Stimulated activated naive CD4-positive, alpha-beta T cell treated with Interleukin-2 at 50 U/mL for 16 hours (primary cell): ENCODE measurements at places on chromosomes 12 and 14.
A peak's percentile ranks its signal among the peaks of the same experiment; 100 is the strongest.

DNA sequence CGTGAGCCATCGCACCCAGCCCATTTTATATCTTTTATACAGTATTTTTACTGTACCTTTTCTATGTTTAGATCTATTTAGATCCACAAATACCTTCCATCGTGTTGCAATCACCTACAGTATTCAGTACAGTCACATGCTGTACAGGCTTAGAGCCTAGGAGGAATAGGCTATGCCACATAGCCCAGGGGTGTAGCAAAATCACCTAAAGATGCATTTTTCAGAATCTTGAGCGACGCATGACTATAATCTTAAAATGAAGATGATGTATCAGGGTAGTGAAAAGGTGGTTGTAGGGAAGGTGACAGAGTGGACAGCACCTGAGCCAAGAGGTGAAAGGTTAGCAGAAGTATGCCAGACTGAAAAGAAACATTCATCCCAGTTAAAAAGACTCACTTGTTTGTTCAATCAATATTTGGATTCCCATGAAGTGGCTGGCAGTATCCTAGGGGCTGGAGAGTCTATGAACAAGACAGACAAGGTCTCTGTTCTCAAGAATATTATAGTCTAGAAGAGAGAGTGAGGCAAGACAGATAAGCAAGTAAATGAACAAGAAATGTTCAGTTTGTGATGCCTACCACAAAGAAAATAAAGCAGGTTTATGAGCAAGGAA, 3.6 kb downstream of the SPRING1 start:
- DNase-seq = no peak

GRCh38 chr14:24612196-24612595, 2.7 kb upstream of the GZMH start:
- DNase-seq = no peak

- no peak for DNase-seq
Measured at GRCh38 chr12:93841671-93842070, 164.5 kb downstream of the CRADD start.

DNA sequence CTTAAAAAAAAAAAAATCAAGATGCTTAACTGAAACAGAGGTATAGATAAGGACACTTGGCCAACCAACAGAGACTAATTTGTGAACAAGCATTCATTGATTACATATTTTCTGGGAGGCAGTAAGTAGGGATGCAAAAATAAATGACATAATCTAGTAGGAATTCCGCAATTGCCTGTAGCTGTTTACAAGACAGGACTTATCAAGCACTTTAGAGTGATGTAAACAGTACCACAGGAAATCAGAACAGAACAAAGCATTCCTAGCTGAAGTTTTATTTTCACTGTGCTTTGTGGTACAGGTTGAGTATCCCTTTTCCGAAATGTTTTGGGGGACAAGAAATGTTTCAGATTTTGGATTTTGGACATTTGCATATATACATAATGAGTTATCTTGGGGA, 68.2 kb upstream of the FGD4 start:
- no peak for DNase-seq

DNA sequence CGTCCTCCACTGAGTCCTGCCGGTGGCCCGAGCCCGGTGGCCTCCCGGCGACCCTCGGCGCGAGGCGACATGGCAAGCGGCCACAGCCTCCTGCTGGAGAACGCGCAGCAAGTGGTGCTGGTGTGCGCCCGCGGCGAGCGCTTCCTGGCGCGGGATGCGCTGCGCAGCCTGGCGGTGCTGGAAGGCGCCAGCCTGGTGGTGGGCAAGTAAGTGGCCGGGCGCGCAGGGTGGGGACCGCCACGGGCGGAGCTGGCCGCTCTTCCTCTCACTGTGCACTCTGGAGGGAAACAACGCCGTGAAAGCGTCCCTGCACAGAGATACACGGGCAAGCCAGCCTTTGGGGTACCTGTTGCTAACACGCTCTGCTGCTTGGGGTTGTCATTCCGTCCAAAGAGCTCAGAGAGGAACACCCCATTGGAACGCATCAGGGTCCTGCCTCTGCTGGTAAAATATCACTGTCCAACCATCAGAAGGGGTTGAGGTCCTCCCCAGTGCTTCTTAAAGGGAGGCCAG, at the start of gene AMDHD1:
Gene AMDHD1 (plus strand): TSS at position 2 of the 513 bp plus-strand sequence. CDS start 68 bp downstream, at position 70.
- peak; percentile 53 for DNase-seq

DNA sequence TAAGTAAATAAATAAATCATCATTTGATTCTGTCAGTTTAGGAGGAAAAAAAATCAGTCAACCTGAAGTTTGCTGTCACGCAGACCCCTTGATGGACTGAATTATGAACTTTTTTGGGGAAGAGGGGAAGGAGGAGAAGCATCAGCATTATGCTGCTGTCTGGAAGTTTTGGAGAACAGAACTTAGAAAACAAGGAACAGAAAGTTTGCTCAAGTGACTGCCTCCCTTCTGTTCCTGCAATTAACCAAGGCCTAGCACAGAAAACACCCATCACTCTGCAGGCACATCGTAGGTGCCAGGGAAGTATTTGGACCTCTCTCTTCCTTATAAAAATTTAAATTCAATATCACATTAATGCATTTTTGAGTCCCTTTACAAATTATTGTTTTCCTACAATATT, 283.8 kb downstream of the VRK1 start:
- no peak for DNase-seq

- DNase-seq = no peak
Measured at GRCh38 chr14:75221797-75222196, 45.4 kb upstream of the TMED10 start.

GRCh38 chr14:99234961-99235571, 36.9 kb downstream of the BCL11B start:
- DNase-seq = peak; percentile 85

DNA sequence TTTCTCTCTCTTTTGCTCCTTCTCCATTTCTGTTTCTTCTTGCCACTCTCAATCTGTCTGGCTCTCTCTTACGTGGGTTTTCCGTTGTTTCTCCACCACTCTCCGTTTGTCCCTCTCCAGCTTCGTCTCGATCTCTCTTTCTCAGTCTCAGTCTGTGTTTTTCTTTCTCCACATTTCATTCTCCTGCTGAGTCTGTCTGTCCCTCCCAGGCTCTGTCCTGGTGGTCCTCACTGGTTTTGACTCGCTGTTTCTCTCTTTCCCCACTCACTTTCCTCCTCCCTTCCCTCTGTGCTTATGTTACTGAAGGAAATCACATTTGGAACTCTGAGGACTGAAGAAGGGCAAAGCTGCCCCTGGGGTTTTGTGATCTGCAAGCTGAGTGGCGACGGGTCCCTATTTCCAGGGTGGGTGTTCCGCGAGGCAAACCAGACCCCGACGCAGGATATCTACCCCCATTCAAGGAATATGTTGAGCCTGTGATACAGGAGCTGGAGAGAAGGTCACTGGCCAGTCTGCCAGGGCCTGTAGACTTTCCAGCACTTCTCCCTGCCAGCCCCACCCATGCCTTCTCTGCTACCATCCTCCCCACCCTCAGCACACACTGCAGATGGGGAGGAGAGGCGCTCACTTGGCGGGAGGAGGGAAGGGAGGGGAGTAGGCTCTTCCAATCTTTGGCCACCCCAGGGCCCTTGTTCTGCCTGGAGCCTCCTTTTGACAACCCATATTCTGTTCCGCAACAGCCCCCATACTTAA, 102.7 kb upstream of the MAP1LC3B2 start:
- no peak for DNase-seq

- peak; percentile 63 for DNase-seq
Measured at GRCh38 chr12:31323391-31324115, 2.4 kb downstream of the SINHCAF start.

DNA sequence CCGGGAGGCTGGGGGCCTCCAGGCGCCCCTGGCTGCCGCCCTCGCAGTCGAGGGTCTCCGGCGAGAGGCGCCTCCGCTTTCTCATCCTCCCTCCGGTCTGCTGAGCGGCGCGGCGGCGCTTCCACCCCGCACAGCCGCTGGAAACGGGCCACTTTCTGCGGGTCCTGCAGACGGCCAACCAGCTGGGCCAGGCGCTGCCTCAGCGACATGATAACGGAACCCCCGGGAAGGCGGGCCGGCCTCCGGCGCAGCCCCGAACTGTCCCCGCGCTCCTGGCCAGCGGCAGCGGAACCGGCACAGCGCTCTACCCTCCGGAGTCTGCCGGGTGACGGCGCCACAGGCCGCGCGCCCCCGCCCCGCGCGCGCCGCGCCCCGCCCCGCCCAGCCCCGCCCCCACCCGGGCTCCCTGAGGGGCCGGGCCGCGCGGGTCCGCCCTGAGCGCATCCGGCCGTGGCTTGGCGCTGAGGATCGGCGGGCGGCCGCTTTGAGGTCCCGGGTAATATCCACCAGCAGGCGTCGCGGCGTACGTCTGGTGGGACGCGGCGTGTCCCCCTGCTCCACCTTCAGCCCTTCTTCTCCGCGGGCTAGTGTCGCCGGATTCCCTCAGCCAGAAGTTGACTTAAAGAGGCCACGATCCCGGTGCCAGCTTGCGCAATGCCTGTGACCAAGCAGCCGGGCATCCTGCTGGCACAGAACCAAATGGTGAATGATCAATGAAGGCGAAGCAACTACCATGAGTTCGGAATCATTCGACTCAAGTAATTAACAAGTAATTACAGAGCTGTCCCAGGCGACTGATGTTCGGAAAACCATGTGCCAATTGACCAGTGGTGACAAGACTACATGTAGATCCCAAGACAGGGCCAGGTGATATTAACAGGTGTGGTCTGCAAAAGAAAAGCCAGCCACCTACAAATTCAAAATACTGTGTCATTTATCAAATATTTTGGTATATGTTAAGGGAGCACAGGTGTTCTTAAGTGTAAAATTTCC, at the start of gene SGPP1:
Gene SGPP1 (minus strand): TSS at position 330 of the 993 bp plus-strand sequence. CDS start 121 bp downstream, at position 209.
- peak; percentile 75 for DNase-seq

DNA sequence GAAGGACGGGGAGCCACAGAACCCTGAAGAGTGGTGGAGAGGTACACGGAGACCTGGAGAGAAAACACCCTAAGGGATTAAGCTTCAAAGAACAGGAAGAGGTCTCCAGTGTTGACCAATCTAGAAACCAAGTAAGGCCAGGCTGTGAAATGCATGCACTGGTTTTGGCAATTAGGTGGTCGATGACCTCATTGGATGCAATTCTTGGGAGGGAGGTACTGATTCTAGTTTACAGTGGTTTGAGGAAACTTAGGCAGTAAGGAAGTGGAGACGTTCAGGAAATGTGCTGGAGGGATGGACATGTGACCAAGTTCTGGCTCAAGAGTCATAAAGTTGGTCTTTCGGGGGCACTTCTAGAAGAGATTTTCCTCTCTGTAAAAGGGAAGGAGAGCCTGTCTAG, 91.3 kb upstream of the CEP83 start:
- no peak for DNase-seq

DNA sequence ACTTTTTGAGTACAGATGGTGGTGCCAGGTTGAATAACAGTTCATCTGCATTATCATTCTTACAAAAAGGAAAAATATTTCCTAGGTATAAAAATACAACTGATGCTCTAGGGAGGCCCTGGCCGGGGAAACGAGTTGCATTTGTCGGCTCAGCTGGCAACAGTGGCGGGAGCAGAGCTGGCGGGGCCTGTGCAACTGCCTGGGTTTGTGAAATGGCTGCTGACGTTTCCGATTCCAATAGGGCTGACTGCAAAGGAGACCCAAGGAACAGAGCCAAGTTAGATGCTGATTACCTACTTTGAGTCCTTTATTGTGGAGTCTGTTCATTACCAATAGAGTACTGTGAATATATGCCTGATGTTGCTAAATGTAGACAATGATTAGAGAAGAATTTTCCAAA, 25.8 kb upstream of the PHLDA1 start:
- DNase-seq = no peak

GRCh38 chr12:28457785-28458184, 267.5 kb downstream of the CCDC91 start:
- DNase-seq = no peak

GRCh38 chr14:64584190-64584589, 34.4 kb downstream of the PPP1R36 start:
- DNase-seq = no peak

DNA sequence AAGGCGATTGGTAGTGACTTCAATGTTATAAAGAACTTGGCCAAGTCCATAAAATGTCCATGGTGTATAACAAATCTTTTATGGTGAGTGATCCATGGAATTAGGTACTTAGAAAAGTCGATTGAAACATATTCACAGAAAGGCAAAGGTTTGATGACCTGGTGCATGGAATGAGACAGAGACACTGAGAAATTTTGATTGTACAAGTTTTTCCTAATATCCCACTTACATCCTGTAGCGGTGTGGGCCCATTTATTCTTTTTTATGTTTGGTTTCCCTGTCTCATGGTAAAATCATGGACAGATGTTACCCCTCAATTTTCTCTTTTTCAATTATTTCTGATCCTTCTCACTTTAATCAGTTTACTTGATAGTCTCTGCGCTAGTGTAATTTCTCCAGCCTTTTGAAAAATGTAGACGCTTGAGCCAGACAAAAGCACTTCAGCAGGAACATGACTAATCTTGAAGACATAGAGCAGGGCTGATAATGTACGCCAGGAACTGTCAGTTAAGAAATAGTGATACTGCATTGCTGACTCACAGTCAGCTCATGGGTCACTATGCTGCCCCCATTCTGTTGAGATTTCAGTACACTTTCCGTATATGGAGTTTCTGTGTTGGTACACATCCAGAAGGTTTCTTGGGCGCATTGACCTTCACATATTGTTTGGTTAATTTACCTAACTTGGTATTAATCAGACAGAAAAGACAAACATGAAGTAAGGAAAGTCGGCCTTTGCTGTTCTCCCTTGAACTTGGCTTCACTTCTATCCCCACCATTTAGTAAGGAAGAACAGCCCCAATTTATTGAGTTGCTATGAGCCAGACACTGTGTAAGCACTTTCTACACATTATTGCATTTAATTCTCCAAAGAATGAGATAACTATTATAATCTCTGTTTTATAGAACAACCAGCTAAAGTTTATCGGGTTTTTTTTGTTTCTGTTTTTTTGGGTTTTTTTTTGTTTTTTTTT, 841.7 kb downstream of the DIO2 start:
- no peak for DNase-seq

GRCh38 chr12:3418609-3419390, 72.2 kb upstream of the PRMT8 start:
- no peak for DNase-seq

DNA sequence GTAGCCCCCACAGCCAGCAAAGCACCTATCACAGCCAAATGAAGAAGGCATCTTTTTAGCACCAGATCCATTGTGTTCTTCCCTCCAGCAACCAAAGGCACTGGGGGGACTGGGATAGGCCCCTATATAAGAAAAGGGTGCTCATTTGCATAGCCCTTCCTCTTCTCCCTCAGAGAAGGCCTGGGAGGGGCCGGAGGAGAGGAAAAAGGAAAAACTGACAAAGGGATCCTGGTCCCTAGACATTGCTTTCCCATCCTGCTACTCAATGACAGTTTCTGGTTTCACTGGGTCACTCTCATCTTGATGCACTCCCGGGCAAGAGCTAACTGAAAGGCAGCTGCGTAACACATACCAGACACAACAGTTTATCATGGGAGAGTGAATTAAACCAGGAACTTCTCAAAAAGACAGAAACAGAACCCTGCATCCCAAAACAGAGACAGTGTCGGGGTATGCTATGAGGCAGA, at the start of gene PMEL:
Gene PMEL (minus strand): TSS at position 102 of the 467 bp plus-strand sequence. CDS start 31 bp downstream, at position 71.
- no peak for DNase-seq

GRCh38 chr14:85873006-85873405, 343.1 kb downstream of the FLRT2 start:
- no peak for DNase-seq

- no peak for DNase-seq
Measured at GRCh38 chr12:51959921-51960320, 8.4 kb downstream of the ACVR1B start.
